ENCODE measurements at places on chromosomes 6 and 20.
A peak's percentile ranks its signal among the peaks of the same experiment; 100 is the strongest.

DNA sequence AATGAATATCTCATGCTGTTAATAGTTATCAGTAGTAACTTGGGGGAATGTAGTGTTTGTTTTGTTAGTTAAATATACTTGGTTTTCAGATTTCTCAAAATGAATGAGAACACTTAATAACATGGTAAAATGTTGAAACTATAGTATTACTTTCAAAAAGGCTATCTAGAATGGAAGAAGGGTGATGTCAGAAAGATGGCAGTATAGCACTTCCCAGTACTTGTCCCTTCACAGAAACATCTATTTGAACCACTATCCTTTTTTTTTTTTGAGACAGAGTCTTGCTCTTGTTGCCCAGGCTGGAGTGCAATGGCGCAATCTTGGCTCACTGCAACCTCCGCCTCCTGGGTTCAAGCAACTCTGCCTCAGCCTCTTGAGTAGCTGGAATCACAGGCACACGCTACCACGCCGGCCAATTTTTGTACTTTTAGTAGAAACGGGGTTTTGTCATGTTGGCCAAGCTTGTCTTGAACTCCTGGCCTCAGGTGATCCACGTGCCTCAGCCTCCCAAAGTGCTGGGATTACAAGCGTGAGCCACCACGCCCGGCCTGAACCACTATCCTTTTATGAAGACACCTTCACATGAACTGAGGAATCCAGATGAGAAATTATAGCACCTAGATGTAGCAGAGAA is 4.7 kb upstream of the ECHDC1 start:
- DNase-seq, result no peak

GRCh38 chr6:145360865-145361264 is 374.5 kb downstream of the EPM2A start:
- no peak for DNase-seq

- no peak for DNase-seq
Measured at GRCh38 chr6:25065666-25066065, 129.9 kb upstream of the RIPOR2 start.

DNA sequence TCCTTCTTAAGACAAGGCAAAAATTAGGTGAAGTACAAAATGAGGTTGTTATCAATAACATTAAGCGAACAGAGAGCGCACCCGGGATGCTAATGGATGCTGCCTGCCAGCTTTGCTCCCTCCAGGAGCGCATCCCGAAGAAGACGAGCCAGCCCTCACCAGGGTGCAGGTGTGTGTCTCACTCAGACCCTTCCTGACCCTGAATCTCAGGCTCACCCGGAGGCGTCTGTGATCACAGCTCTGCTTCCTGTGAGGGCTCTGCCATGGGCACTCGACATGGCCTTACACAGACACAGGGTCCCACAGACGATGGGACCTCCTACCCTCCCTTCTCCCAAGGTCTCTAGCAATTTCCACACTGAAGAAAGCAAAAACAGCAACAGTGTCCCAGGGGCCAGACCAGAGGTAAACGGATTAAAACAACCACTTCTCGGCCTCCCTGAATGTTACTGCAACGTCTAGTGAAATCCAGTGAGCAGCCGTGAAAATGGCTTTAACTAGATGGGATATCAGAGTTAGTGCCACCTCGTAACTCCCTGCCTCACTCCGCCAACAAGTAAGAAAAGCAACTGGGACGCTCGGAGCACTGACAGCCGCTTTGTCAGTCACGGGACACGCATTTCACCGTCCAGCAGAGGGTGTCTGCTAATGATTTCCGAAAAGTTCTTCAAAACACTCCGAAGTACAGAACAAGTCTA is 11.7 kb downstream of the ZBTB46 start:
- no peak for DNase-seq

DNA sequence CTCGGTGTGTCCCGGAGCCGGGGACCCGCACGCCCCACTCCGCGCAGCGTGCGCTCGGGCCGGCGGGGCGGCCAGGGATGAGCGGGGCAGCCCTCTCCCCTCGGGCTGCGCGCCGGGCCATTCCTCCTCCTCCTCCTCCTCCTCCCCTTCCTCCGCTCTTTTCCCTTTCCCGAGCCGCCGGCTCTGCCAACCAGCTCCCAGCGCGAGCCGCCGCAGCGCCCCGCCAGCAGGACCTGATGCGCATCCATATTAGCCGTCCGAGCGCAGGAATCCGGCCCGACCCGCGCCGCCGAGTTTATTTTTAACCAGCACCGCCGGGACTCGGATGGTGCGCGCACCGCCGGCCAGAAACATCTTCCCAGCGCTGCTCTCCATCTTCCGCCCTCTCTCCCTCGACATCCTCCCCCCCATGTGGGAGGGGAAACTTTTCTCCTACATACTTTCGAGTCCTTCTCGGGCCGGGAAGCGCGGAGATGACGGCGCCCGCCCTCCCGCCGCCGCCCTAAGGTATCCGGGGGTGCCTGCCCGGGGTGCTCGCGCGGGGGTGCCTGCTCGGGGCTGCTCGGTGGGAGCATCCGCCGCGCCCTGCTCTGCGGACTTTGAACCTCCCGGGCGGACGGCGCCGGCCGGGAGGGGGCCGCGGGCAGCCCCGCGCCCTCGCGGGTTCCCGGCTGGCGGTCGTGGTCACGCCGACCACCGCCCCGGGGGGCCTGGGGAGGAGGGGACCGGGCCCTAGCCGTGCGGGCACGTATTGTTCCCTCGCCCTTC is 619 bp downstream of the RREB1 start:
- DNase-seq, result peak; percentile 12

DNA sequence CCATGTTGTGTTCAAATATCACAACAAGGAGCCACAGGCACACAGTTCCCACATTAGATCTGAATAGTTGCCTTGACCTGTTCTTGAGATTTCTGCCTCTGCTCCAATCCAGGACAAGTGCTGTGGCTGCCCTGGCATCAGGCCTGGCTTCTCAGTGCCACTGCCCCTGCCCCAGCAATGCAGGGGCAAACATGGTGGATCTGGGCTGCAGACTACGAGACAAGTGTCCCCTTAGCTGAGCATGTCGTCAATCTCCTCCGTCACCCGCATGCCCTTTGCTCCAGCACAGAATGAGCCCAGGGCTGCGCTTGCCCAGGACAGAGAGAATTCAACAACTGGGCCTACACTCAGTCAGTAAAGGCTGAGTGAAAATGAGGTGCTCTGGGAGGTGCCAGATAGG is 201.6 kb downstream of the SYNDIG1 start:
- no peak for DNase-seq

DNA sequence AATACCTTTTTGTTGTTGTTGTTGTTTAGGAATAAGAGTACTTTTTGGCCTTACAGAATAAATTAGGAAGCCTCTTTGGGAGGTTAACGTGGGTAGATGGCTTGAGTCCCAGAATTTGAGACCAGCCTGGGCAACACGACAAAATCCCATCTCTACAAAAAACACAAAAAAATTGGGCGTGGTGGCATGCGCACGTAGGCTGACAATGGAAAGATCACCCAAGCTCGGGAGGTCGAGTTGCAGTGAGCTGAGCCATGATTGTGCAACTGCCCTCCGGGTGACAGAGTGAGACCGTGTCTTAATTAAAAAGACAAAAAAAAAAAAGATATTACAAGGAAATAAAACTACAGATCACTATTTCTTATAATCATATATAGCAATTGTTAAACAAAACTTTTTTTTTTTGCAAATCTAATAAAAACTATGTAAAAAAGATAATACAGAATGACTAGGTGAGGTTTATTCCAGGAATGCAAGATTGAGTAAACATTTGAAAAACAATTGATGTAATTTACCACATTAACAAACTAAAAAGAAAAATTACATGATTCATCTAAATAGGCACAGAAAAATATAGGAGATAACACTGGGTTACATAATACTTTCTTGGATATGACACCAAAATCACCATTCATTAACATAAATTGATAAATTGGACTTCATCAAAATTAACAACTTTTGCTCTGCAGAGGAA is 43.6 kb upstream of the ASCC3 start:
- DNase-seq, result no peak

GRCh38 chr6:41705996-41706835 is 29.2 kb downstream of the TFEB start:
- DNase-seq, result no peak

DNA sequence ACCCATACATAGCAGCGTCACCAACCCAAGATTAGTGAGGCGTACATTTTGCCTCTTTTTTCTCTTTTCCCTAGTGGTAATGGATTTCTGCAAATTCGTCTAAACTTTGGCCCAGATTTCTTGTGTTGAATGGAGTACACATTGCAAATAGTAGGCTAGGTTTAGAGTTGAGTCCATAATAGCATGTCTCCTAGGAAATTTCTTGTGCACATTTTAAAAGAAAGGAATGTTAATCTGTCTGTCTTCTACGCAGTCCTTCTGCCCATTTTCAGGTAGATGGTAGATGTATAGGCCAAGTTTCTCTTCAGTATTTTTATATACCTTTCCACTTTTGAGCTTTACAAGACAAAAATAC is 15.7 kb downstream of the TAB2 start:
- DNase-seq, result no peak

- DNase-seq, result peak; percentile 68
Measured at GRCh38 chr6:137811121-137811915, 55.7 kb upstream of the TNFAIP3 start.

DNA sequence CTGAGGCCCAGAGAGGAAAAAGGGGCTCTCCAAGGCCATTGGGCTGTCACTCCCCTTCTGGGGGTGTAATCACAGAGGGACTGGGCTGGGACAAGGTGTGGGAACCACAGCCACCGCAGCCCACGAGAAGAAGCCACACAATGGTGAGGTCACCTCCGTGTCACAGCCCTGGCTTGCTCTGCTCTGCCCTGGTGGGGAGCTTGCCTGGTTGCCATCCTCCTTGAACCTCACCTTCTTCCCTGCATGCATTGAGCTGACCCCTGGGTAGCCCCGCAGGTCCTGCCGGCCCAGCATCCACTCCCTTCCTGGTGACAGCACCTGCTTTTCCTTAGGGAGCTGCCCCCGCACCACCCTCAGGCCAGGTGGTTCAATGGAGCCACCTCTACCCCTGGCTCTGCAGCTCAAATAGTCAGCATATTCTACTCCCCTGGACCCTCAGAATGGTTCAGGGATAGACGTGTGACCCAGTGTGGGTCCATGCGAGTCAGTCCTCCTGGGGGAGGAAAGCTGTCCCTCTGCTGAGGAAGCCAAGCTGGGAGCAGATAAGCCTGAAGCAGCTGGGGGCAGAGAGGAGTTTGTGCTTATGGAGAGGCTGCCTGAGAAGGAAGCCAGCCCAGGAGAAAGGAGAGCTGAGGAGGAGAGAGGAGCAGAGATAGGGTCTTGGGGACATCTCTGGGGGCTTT is 21.3 kb downstream of the RBM38 start:
- no peak for DNase-seq

DNA sequence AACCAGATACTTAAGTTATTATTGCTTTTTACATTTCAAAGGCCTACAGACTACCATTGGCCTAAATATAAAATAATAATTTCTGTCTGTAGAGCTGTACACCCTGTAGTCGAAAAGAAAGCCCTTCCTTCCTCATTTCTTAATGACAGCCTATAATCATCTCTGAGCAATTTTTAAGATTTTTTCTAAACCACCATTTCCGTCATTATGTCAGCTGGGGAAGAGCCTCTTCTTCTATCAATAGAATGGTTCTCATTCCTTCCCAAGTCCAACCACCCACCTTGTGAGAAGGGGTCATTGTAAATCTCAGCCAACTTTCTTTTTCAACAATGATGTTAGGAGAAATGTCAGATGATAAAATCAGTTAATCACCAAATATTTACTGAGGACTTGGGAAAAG is 91.8 kb downstream of the PLEKHG1 start:
- DNase-seq, result no peak

- no peak for DNase-seq
Measured at GRCh38 chr20:25402583-25402982, 4.9 kb upstream of the GINS1 start.

DNA sequence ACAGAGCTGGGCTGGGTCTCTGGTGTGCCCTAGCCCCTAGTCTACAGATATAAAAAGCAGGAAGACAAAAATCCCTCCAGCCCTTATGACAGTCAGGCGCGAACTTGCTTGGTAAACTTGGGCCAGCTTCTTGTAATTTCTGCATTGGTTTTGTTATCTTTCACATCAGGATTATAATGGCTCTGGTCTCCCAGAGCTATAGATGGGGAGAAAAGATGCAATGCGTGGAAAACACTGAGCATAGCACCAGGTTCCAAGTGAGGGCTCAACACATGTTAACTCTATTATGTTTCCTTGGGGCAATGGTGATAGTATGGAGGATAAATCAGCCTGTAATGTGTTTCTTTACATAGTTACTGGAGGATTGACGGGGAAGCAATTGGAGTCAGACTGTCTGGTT is 246.8 kb upstream of the KCNG1 start:
- DNase-seq, result no peak

Measured in T follicular helper cell (primary cell).